Effector memory CD8-positive, alpha-beta T cell (primary cell): ENCODE measurements at places on chromosomes 3 and 15.

DNA sequence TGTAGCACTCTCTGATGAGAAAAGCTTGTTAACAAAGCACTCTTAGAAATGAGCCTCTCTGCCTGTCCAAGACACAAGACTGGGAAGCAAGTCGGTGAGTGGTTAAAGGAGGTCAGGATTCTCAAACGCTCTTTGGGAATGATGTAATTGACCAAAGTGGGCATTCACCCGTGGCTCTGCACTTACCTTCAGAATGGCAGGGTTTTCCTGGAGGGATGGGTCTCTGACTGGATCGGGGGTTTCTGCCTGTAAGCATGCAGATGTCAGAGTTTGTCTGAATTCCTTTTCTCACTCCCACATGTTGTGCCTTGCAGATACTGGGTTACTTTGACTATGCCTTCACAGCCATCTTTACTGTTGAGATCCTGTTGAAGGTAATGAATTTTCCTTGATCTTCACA, 106.3 kb downstream of the CHDH start:
- DNase-seq, result no peak

GRCh38 chr15:68023307-68024101, 30.6 kb upstream of the PIAS1 start:
- no peak for DNase-seq

GRCh38 chr15:101149864-101150722, 101.8 kb downstream of the CHSY1 start:
- DNase-seq, result no peak

GRCh38 chr3:133958071-133958805, 62.6 kb upstream of the RAB6B start:
- DNase-seq, result no peak

GRCh38 chr3:126941721-126942270, 41.1 kb upstream of the PLXNA1 start:
- DNase-seq, result no peak

GRCh38 chr15:99487337-99487730, 78.5 kb upstream of the MEF2A start:
- no peak for DNase-seq

GRCh38 chr15:77564938-77565337, 67.8 kb downstream of the LINGO1 start:
- no peak for DNase-seq

DNA sequence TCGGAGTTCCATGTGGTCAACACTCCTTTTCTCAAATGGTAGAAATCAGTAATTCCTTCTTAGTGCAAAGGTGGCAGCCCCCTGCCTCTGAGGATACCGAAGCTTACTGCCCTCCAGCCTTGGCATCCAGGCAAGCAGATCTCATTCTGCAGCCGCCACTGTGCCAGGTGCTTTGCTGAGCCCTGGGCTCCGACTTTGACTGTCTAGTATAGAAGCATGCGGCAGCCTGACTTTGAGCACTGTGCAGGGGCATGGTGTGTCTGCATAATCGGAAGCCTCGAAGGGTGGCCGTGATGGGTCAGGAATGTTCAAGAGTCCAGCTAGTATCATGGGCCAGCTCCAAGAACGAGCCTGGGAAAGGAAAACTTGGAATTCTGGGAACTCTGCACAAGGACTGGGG, 39.7 kb downstream of the ABTB1 start:
- DNase-seq, result no peak

- no peak for DNase-seq
These were observed 591.6 kb upstream of the AGTR1 start for GRCh38 chr3:148106062-148106461.
